ENCODE measurements at places on chromosomes 4 and X.

DNA sequence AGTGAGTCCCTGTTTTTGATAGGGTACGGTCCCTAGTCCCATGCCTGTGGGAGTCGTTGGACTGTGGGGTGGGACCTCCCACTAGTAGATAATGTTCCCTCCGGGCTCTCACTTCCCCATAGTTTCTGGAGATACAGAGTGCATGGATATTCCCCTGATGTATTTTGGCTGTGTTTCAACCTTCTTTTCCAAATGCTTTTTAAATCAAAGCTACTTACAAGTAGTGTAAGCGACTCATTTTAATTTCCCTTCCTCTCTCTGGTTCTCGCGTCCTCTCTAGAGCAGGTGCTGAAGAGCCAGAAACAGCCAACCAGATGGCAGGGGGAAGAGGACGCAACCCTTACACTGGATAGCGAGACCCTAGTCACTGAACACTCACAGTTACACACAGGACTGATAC lies 79.2 kb downstream of the ZNF827 start:
- ATAC-seq = no peak

GRCh38 chr4:152630324-152630723 lies 49.5 kb downstream of the TMEM154 start:
- no peak for ATAC-seq

GRCh38 chr4:6824071-6824470 lies 41.5 kb downstream of the KIAA0232 start:
- no peak for ATAC-seq

GRCh38 chr4:173801876-173802661 lies 272.0 kb upstream of the HAND2 start:
- no peak for ATAC-seq

- ATAC-seq = no peak
Measured at GRCh38 chr4:82948647-82949204, 48.2 kb downstream of the THAP9 start.

- no peak for ATAC-seq
Measured at GRCh38 chrX:130975947-130976346, 72.9 kb upstream of the ENOX2 start.

GRCh38 chr4:82398263-82398662 lies 24.5 kb upstream of the HNRNPD start:
- ATAC-seq = no peak

DNA sequence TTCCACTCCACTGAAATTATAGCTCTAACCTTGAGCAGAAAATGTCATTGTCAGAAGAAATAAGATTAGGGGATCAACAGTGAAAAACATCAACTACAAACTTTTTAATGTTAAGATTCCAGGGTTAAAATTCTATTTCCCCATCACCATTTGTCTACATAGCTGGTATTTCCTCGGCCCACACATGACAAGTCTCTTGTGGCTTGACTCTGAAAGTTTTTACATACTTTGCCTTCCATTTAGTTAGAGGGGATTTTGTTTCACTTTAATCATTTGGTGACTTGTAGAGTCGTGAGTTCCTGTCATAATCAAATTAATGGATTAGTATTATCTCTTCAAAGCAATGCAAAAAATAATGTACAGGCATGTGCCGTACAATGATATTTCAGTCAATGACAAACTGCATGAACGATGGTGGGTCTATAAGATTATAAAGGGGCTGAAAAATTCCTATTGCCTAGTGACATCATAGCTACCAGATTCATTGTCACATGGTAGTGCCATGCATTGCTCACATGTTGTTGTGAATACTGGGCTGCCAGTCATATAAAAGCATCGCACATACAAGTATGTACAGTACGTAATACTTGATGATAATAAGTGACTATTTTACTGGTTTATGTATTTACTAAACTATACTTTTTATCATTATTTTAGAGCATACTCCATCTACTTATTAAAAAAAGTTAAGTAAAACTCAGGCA lies 72.0 kb downstream of the ING2 start:
- ATAC-seq = no peak

DNA sequence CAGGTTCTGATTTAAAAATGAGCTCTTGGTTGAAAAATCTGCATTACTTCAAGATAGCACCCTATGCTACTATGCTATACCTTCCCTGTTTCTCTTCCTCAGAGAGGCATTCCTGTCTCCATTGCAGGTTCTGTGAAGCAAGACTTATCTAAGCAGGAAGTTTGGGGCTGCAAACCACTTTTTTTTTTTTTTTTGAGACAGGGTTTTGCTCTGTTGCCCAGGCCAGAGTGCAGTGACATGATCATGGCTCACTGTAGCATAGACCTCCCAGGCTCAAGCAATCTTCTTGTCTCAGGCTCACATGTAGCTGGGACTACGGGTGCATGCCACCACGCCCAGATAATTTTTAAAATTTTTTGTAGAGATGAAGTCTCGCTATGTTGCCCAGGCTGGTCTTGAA lies 4.0 kb upstream of the CCNG2 start:
- no peak for ATAC-seq

- ATAC-seq = no peak
Measured at GRCh38 chr4:22969287-22969896, 276.7 kb downstream of the GBA3 start.

DNA sequence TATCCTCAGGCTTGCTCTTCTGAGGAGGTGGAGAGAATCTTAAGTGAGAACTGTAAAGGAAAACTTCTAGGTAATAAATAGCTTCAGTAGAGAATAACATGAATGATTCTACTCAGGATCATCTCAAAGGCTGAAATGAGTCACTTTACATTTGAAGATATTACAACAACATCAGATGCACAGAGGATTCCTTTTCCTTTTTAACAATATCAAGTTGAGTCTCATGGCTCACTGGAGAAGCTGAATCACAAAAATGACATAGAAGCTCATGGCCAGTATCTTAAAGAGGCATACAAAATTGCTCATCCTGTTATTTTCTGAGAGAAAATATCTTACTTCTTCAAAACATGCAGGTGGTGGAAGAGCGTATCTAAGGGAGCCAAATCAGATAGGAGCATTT lies 72.5 kb upstream of the EMCN start:
- no peak for ATAC-seq

- no peak for ATAC-seq
Measured at GRCh38 chr4:10963958-10964703, 279.6 kb upstream of the CLNK start.
